ENCODE measurements at places on chromosomes 16 and 17.

DNA sequence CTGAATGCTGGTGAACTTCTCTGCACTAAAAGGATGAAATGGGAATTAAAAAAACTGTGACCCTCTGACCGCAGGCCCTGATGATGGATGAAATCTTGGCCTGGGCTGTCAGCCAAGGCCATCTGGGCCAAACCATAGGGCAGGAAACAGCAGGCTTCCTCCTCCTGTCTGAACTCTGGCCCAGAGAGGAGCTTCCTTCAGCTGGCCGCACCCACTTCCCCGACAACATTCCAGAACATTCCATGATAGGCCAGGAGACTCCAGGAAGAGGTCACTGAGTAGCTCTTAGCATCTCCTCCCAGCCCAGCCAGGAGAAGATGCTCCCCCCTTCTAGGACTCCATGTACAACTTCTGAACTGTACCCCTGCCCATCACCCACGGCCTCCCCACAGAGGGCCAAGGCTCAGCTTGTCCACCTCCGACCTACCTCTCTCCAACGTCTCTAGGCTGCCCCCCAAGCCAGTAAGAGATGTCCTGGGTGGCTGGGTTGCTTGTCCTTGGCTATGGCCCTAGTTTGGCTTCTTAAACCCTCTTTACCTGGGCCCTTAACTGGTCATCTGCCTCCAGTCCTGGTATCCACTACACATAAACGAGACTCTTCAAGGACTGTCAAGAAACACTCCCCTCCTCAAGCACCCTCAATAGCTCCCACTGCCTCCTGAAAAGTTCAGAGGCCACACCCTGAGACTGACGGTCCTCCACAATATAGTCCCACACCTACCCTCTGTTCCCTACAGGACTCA lies 1.7 kb downstream of the RPH3AL start:
- peak; percentile 47 for DNase-seq

DNA sequence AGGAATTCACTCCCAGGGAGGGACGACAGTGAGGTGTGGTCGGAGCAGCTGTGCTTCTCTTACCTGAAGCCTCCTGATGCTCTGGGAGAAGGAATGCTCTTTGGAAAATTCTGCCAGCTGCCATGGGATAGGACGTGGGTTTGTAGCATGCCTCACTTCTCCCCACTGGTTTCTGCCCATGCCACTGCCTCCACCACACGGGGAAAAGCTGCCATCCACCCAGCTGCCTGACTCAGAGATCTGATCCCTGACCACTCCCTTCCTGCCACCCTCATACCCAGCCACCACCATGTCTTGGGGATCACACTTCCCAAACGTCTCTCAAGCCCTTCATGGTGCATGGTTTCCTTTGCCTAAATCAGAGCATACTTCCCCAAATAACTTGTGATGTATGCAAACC lies 80.0 kb downstream of the CPPED1 start:
- no peak for DNase-seq

- peak; percentile 43 for DNase-seq
Measured at GRCh38 chr17:41810659-41811548, 845 bp downstream of the P3H4 start.

DNA sequence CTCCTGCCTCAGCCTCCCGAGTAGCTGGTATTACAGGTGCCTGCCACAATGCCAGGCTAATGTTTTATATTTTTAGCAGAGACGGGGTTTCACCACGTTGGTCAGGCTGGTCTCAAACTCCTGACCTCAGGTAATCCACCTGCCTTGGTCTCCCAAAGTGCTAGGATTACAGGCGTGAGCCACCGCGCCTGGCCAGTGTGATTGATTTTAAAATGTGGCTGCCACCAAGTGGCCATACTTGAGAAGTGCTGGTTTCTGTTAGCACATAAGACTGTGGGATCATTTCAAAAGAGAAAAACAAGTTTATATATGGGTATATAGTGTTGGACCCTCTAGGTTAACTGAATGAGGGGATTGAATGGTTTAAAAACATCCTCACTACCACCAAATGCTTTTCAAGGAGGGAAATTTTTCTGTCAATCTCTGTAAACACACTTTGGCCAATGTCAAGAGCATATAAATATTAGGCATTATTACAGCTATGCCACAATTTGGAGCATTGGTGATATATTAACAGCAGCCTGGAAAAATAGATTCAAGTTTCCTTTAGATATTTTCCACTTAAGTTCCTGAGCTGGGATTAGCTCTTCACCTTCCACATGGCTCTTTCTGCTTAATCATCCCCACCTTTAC lies 13.5 kb upstream of the DHRS13 start:
- peak; percentile 32 for DNase-seq

DNA sequence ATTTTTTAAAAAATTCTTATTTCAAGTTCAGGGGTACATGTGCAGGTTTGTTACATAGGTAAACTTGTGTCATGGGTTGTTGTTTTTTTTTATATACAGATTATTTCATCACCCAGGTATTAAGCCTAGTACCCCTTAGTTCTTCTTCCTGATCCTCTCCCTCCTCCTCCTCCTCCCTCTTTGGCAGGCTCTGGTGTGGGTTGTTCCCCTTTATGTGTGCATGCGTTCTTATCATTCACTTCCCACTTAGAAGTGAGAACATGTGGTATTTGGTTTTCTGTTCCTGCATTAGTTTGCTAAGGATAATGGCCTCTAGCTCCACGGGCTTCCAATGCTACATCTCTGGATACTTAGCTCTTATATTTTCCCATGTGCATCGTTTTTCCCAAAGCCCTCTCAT lies 404.4 kb downstream of the HAPSTR1 start:
- no peak for DNase-seq

- DNase-seq, result no peak
Measured at GRCh38 chr17:77634710-77635109, 323.8 kb upstream of the TNRC6C start.

GRCh38 chr17:1190751-1191331 lies 11.1 kb upstream of the ABR start:
- no peak for DNase-seq

GRCh38 chr17:45021607-45022287 lies 29.7 kb downstream of the DCAKD start:
- DNase-seq, result no peak

- DNase-seq, result no peak
Measured at GRCh38 chr16:49443576-49443975, 70.0 kb downstream of the C16orf78 start.

DNA sequence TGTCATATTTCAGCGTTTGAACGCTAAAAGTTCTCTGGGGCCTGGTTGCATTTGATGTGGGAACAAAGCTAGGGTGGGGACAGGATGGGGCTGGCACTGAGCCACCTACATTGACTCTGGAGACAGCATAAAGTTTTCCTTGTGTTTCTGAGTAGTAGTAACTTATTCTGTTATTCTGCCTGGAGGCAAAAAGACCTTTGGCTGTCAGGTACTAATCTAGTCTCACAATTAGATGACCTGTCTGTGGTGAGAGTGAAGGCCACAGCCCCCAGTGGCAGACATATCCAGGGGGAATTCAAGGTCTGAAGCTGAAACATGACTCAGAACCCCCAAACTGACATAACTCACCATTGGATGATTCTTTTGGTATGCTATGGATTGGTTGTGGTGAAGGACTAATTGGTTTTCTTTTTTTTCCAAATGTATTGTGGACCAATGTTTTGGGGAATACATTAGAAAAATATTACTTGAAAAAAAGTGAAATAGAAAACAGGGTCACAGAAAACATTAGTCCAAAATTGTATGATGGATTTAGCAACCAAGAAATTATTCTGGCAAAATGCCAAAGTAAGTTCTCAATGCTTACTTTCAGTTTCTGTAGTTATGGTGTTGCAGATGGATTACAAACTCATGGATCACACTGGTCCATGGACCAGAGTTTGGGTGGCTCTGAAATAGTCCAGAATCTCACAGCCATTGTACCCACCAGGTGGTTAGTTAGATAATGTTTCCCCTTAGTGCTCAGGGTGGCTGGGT lies 10.5 kb upstream of the SALL1 start:
- no peak for DNase-seq

GRCh38 chr16:2324296-2324859 lies 16.1 kb downstream of the ABCA3 start:
- no peak for DNase-seq

- no peak for DNase-seq
Measured at GRCh38 chr17:15945527-15946191, 729 bp downstream of the ADORA2B start.

DNA sequence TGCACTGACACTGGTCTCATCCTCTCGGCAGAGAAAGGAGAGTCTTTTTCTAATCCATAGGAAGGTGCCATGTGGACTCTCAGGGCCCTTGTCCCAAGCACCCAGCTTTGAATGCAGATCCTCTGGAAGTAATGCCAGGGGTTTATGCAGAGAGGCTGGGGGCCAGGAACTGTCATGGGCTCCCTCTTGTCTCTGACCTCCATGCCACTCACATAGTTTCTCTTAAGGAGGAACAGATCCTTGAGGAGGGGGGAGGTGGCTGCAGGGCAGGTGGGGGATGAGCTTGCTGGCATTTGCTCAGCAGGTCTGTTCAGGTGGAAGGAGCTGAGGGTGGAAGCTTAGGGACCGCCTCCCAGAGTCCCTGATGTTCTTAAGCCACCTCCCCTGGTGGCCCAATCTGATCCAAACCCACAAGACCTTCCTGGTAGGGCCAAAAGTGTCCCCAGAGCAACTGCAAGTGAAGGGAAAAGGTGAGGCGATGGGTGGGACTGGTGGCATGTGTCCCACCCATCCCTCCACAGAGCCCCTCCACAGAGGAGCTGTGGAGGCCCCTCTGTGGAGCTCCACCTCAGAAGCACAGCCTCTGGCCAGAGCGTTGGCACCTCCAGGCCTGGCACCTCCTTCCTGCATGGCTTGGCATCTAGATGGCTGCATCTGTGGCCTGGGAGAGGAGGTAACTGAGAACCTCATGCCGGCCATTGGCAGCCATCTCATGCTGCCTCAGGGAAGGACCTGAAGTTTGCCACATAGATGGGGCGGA lies 9.2 kb downstream of the NECAB2 start:
- DNase-seq, result no peak

DNA sequence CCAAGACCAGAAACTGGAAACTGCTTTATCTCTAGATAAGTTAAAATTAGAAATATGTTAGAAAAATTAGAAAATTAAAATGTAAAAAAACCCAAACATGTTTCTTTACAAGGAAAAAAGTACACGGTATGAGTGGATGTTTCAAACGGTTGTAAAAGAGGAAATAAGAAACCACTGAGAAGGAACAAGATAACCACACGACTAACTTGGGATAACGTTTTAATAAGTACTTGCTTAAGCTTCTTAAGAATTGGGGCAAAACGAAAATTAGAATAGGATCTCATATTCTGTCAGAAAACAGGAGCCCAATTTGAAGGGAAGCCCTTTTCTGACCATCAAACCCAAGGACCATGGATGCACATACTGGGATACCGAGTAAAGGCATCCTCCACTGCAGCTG lies 31.0 kb downstream of the MBTPS1 start:
- no peak for DNase-seq
